ENCODE measurements at places on chromosomes 1 and 21.

DNA sequence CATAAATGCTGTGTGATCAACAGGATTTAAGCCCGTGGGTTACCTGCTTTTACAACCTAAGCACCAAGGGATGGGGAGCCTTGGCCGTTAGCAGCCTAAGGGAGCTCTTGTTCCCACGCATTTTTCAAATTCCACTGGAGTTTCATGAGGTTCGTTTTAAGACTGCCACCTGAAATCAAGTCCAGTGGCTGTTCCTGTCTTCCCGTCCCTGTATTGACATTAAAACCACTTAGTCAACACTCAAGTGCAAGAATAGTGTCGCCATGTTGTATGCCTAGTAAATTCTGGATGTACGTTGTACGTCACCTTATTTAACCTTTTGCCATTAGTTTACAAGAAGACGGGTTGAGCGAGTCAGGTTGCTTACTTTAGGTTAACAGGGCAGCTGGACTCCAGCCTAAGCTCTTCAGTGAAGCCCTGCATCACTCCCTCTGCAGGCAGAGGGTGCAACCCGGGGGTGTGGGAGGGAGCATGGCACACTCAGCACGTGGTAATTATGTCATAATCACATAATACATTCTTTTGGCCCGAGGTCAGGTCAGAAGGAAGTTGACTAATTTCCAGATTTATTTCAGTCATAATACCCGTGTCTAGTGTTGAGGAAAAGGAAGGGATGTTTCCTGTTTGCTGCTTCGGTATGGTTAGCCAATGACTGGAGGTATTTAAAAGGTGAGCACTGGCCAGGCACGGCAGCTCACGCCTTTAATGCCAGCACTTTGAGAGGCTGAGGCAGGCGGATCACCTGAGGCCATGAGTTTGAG, 42.5 kb downstream of the CNST start:
- H3K36me3 ChIP-seq: peaks cover 37% of the 10 kb centered on the region
- H3K4me3 ChIP-seq: no peak overlapping the region
- H3K27me3 ChIP-seq: no peaks in the 10 kb centered on the region
- peaks cover 61% of the 10 kb centered on the region for H3K4me1 ChIP-seq

DNA sequence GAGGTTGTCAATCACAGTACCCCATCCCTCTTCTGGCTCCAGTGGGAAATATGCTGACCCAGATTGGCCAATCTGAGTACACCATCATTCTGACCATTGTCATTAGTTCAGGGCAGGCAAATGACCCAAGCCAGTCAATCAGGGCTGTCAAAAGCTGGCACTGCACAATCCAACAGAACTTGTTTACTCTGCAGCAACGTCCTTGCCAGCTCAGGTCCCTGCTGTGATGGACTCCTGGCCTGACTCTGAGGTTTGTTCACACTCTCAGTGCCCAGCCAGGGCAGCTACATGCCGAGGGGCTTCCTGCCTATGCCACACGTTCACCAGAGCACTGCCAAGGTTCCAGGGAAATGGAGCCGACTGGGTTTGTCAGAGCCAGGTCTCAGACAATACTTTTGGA, 14.7 kb upstream of the OVAAL start:
- H3K4me3 ChIP-seq: no peak overlapping the region
- H3K27me3 ChIP-seq: no peaks in the 10 kb centered on the region
- no peak for DNase-seq
- H3K36me3 ChIP-seq: no peaks in the 10 kb centered on the region
- H3K4me1 ChIP-seq: no peaks in the 10 kb centered on the region

DNA sequence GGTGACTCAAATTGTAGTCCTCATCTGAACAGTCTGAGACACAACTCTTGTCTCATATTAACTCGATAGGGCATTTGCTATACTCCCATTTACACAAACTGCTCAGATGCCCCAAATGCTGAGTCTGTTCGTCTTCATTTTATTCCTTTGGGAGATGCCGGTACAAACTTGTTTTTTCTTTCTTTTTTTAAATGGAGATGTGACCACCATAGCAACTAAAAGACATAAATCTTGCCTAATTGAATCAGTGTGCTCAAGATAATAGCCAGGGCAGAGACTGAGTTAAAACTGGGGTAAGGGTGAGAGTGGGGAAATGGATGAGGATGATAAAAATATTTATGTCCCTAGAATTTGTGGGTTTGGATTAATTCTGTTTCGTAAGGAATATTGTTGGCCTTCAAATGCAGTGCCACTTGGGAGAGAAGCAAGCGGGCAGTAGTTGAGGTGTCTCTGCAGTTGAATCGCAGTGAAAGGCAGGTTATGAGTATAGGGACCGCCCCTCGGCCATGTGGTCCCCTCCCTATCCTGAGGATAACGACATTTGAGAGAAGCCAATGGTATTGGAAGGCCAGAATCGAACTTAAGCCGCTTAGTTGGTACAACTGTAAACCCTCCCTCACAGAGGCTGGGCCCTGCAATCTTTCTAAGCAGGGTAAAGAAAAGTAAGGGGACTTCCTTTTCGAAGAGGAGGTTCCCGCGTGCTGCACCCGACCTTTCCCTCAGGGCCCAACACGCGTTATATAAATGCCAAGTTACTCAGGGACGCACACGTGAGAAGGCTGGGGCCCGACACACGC, 859 bp upstream of the LRRC8B start:
- H3K36me3 ChIP-seq: peaks cover 12% of the 10 kb centered on the region
- H3K27ac ChIP-seq: no peak overlapping the region
- no peak for DNase-seq
- H3K4me1 ChIP-seq: peaks cover 38% of the 10 kb centered on the region

- no peak overlapping the region for H3K4me3 ChIP-seq
- peaks cover 4% of the 10 kb centered on the region for H3K27me3 ChIP-seq
- H3K36me3 ChIP-seq: no peaks in the 10 kb centered on the region
Observed at GRCh38 chr1:94309216-94309615, 71.8 kb upstream of the ARHGAP29 start.

GRCh38 chr1:171637928-171638576, 14.4 kb downstream of the MYOC start:
- DNase-seq: no peak
- peaks cover 2% of the 10 kb centered on the region for H3K27me3 ChIP-seq
- H3K4me3 ChIP-seq: no peak overlapping the region

GRCh38 chr1:5551274-5551975, 440.8 kb downstream of the NPHP4 start:
- H3K27me3 ChIP-seq: peaks cover 31% of the 10 kb centered on the region
- no peaks in the 10 kb centered on the region for H3K36me3 ChIP-seq
- no peaks in the 10 kb centered on the region for H3K4me1 ChIP-seq
- no peak overlapping the region for H3K4me3 ChIP-seq
- H3K27ac ChIP-seq: no peak overlapping the region

- H3K27me3 ChIP-seq: no peaks in the 10 kb centered on the region
- H3K27ac ChIP-seq: no peak overlapping the region
- peaks cover 79% of the 10 kb centered on the region for H3K36me3 ChIP-seq
- H3K4me3 ChIP-seq: no peak overlapping the region
- H3K4me1 ChIP-seq: peaks cover 16% of the 10 kb centered on the region
Observed at GRCh38 chr1:31633117-31633516, 11.6 kb downstream of the PEF1 start.

- peak overlapping the region; percentile 76 for H3K4me3 ChIP-seq
- H3K27ac ChIP-seq: no peak overlapping the region
Observed at GRCh38 chr1:116667078-116667574, 407 bp downstream of the IGSF3 start.

DNA sequence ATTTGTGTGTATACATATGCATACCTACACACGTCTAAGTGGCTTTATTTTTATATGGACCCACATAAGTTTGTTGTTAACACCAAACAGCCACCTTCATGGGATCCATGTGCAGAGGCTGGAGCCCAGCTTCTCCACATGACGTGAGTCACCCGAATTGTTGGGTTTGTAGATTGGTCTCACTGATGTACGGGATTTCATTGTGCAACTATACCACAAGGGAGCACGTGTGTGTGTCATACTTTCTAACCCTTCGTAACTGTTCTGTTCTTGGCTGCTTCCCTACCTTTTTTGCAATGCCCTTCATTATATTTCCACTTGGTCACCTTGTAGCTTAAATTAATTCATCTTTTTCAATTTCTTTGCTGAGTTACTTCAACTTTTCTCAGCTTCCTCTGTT, 21.0 kb downstream of the SPRTN start:
- DNase-seq: no peak
- H3K4me1 ChIP-seq: peaks cover 7% of the 10 kb centered on the region
- peaks cover 23% of the 10 kb centered on the region for H3K36me3 ChIP-seq
- peak overlapping the region; percentile 2 for H3K27ac ChIP-seq

- no peak for DNase-seq
- H3K27ac ChIP-seq: no peak overlapping the region
- no peaks in the 10 kb centered on the region for H3K36me3 ChIP-seq
- H3K4me1 ChIP-seq: peaks cover 5% of the 10 kb centered on the region
- no peak overlapping the region for H3K4me3 ChIP-seq
Observed at GRCh38 chr1:55374801-55375616, 159.8 kb upstream of the USP24 start.

- H3K36me3 ChIP-seq: no peaks in the 10 kb centered on the region
- H3K4me1 ChIP-seq: peaks cover 7% of the 10 kb centered on the region
- H3K27ac ChIP-seq: no peak within 1 kb of the TSS
- no peak for DNase-seq
- no peak within 1 kb of the TSS for H3K4me3 ChIP-seq
Observed at GRCh38 chr1:54547601-54548388, at the start of gene ACOT11. TSS of gene ACOT11 (plus strand) at chr1:54548228. CDS start at chr1:54548310, 82 bp downstream.

DNA sequence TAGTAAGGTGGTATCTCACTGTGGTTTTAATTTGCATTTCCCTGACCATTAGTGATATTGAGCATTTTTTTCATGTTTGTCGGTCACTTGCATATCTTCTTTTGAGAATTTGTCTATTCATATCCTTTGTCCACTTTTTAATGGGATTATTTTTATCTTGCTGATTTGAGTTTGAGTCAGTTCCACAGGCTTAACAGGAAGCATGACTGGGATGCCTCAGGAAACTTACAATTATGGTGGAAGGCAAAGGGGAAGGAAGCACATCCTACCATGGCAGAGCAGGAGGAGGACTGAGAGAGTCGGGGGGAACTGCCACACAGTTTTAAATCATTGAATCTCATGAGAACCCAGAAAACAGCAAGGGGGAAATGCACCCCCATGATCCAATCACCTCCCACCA, 51.1 kb downstream of the ODF2L start:
- H3K4me3 ChIP-seq: no peak overlapping the region
- no peak overlapping the region for H3K27ac ChIP-seq
- DNase-seq: no peak
- no peaks in the 10 kb centered on the region for H3K4me1 ChIP-seq
- H3K36me3 ChIP-seq: peaks cover under 1% of the 10 kb centered on the region
- peaks cover 2% of the 10 kb centered on the region for H3K27me3 ChIP-seq

DNA sequence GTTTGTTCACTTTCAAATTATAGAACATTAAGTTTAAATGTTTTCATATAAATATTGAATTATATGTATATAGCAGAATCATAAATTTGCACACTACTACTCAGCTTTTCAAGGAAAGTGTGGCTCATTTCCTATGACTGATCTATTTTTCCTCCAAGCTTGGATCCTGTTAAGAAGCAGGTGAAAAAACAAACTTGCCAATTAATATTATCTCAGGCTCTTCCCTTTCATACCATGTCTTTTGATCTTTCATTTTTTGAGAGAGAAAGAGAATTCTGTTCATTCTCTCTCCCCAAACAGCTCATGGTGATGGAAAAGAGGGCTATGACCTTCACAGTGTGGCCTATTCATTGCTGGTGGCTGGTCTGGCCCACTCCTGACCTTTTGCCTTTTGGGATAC, 43.7 kb downstream of the SEC16B start:
- no peaks in the 10 kb centered on the region for H3K4me1 ChIP-seq
- H3K27ac ChIP-seq: no peak overlapping the region
- no peaks in the 10 kb centered on the region for H3K27me3 ChIP-seq
- no peaks in the 10 kb centered on the region for H3K36me3 ChIP-seq
- no peak for DNase-seq

- H3K4me3 ChIP-seq: peak overlapping the region; percentile 47
- DNase-seq: peak; percentile 48
- no peaks in the 10 kb centered on the region for H3K27me3 ChIP-seq
- H3K36me3 ChIP-seq: peaks cover 14% of the 10 kb centered on the region
- peak overlapping the region; percentile 90 for H3K27ac ChIP-seq
Observed at GRCh38 chr1:198253668-198254067, 96.9 kb downstream of the NEK7 start.

DNA sequence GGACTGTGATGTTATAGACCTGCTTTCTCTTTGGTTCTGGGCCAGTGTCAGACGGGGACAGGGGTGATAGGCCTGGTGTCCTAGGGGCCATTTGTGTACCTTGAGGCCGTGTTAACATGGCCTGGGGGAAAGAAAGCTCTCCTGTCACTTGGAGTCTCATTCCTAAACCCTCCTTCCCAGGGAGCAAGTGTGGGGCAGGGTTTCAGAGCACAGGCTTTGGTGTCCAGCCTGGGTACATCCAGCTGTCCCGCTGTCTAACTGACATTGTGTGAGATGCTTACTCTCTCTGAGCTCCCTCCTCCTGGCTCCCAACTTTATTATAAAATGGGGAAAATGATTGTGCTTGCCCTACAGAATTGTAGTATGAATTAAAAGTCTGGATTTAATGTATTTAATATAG, 32.6 kb upstream of the EPHA8 start:
- no peak for DNase-seq
- no peaks in the 10 kb centered on the region for H3K27me3 ChIP-seq
- no peaks in the 10 kb centered on the region for H3K4me1 ChIP-seq
- peaks cover 69% of the 10 kb centered on the region for H3K36me3 ChIP-seq
- H3K27ac ChIP-seq: no peak overlapping the region

- H3K36me3 ChIP-seq: peaks cover 56% of the 10 kb centered on the region
- no peak overlapping the region for H3K4me3 ChIP-seq
- no peak for DNase-seq
Observed at GRCh38 chr1:88763649-88764406, 79.8 kb downstream of the PKN2 start.

DNA sequence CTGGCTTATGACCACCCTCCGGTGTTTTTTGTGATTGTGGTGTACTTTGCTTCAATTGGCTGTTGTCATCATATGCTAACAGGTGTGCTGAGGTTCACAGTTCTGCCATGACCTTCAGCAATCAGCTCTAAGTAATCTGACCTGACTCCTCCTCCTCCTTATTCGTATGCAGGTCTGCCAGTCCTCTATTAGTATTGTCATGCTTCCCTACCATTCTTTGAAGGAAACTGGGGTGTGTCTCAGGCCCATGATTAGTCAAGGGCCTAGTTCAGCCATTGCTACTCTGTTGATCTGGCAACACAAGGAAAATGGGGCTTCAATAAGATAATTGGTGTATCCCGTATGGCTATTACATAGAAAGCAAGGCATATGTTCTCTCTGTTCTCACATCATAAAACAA, 332.3 kb upstream of the DPYD start:
- H3K4me3 ChIP-seq: no peak overlapping the region
- H3K36me3 ChIP-seq: no peaks in the 10 kb centered on the region
- no peak for DNase-seq
- H3K4me1 ChIP-seq: peaks cover 3% of the 10 kb centered on the region

GRCh38 chr1:197399755-197400521, 131.9 kb downstream of the CRB1 start:
- DNase-seq: no peak
- peaks cover 9% of the 10 kb centered on the region for H3K27me3 ChIP-seq
- no peaks in the 10 kb centered on the region for H3K36me3 ChIP-seq
- H3K4me3 ChIP-seq: no peak overlapping the region
- peaks cover 3% of the 10 kb centered on the region for H3K4me1 ChIP-seq
- no peak overlapping the region for H3K27ac ChIP-seq

DNA sequence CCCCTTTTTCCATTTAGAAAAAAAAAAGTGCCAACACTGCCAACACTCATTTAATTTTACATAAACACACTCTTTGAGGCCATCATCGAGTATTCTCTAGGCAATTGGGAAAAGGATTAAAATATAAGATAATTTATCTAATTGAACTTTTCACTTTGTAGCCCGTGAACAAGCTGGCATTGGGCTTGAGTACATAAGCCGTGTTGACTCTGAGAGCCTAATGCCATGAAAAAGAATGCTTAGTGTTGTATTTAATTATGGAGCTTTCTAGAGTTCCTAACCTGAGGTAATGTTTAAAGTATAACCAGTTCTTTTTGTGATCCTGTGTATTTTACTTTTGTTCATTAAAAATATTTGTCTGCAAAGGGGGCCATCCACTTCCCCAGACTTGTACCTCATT, 193.8 kb downstream of the LYPLAL1 start:
- no peaks in the 10 kb centered on the region for H3K4me1 ChIP-seq
- no peak overlapping the region for H3K4me3 ChIP-seq

All from activated T-cell treated with anti-CD3 and anti-CD28 coated beads, Interleukin-2, amount 50 U/mL, for 24 hours (primary cell).